ENCODE measurements at places on chromosomes 7 and 10. TPM values are rescaled to one million over a fixed set of nuclear protein-coding genes. Genes with fewer than 3 reads are reported as not detected.

DNA sequence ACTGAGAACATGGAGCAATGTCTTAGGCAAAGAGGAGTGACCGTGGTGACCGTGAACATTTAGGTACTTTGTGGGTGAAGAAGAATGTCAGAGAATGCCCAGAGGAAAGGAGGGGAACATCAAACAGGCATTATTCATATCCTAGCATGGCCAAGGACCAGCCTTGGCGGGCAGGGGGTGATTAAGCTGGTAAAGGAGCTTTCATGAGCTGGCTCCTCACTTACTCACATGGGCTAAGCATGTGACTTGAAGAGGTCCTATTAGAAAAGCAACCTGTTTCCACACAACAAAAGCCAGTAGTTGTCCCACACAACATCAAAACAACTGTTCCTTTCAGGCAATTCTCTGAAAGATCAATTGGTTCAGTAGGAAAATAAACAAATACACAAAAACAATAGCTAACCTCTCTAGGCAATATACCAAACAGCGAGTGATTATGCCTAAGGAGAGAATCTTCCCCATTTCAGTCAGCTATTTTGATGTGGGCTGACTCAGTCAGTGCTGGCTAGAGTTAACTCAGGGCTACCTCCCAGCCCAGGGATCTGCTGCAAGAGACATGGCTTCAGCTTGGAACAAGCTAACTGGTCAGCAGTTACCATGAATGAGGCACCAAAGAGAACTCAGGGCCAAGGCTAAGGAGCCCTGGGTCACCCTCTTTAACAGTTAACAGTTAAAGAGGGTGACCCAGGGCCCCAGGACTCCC, 283.5 kb downstream of the ARHGAP12 start:
- no peak overlapping the region for H3K27ac ChIP-seq
- H3K36me3 ChIP-seq: no peaks in the 10 kb centered on the region
- no peak overlapping the region for H3K4me3 ChIP-seq
- no peak for DNase-seq
- H3K4me1 ChIP-seq: no peaks in the 10 kb centered on the region
- H3K27me3 ChIP-seq: peaks cover 15% of the 10 kb centered on the region

- H3K27me3 ChIP-seq: no peaks in the 10 kb centered on the region
- H3K4me3 ChIP-seq: no peak overlapping the region
- no peaks in the 10 kb centered on the region for H3K4me1 ChIP-seq
- DNase-seq: no peak
- no peaks in the 10 kb centered on the region for H3K36me3 ChIP-seq
- H3K27ac ChIP-seq: no peak overlapping the region
Measured at GRCh38 chr10:29026065-29026797, 262.6 kb upstream of the LYZL1 start.

The TRIM50 gene
- not detected for total RNA-seq

DNA sequence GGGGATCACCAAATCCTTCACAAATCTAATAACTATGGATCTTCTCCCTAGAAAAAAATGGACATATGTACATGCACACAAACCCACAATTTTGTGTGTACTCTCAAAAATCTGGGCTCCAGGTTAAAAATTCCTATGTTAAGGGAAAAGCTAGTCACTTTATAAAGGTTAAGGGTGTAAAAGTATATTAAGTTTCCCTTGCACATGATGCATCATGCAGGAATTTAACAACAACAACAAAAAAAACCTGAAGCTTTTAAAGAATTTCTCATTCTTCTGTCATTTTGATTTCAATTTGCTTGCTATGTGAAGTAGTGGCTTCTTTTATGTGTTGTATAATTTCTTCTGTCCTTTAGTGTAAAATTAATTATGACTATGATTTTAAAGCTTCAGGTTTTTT, 123.7 kb downstream of the CNOT4 start:
- no peak overlapping the region for H3K4me3 ChIP-seq
- no peaks in the 10 kb centered on the region for H3K27me3 ChIP-seq
- peaks cover 2% of the 10 kb centered on the region for H3K4me1 ChIP-seq

DNA sequence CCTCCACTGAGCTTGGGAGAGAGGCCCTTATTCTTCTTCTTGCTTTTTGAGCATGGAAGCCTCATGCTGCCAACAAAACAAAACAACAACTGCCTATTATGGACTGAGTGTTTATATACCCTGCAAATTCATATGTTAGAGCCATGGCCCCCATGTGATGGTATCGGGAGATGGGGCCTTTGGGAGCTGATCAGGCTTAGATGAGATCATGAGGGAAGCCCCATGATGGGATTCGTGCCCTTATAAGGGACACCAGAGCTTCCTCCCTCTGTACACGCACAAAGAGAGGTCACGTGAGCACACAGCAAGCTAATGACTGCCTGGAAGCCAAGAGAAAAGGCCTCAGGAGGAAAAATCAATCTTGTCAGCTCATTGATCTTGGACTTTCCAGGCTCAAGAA, 235.0 kb downstream of the FANK1 start:
- no peak for DNase-seq
- no peaks in the 10 kb centered on the region for H3K36me3 ChIP-seq
- H3K27ac ChIP-seq: no peak overlapping the region

- H3K36me3 ChIP-seq: peaks cover 40% of the 10 kb centered on the region
- H3K4me3 ChIP-seq: no peak overlapping the region
- peaks cover 43% of the 10 kb centered on the region for H3K4me1 ChIP-seq
- DNase-seq: no peak
- peaks cover 4% of the 10 kb centered on the region for H3K27me3 ChIP-seq
Measured at GRCh38 chr7:157476654-157477549, 140.1 kb downstream of the DNAJB6 start.

- no peaks in the 10 kb centered on the region for H3K36me3 ChIP-seq
- DNase-seq: no peak
- H3K4me3 ChIP-seq: no peak overlapping the region
- H3K27ac ChIP-seq: no peak overlapping the region
Measured at GRCh38 chr10:1343176-1343575, 287.0 kb downstream of the WDR37 start.

DNA sequence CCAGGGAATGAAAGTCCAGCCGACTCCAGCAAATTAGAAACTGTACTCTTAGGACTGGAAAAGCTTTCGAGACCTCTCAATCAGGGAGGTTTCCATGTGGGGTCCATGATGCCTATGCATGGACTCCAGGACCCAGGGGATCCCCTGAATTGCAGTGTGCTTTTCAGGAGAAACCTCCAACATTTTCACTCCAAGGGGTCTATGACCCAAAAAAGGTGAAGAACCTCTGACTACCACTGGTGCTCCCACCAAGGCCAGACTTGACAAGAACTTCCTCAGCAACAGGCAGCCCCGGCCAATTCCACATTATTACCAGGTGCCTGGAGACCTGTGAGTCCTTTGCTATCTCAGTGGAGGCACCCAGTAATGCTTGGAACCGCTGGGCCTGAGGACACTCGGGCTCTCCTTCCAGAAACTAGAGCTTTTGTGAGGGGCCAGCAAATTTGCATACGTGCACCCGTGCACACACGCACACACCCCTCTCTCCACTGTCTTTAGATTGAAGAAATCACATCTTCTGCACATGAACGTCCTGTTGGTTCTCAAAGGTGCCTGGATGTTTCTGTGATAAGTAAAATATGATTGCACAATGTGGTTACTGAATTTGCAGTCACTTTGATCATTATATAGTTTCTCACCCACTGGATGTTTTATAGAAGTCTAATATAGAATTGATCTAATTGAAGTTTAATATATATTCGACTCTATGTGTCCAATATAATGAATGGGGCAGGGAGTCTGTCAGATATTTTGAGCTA, 54.7 kb downstream of the SYPL1 start:
- no peak overlapping the region for H3K27ac ChIP-seq
- H3K4me3 ChIP-seq: no peak overlapping the region
- H3K27me3 ChIP-seq: peaks cover 9% of the 10 kb centered on the region
- no peak for DNase-seq

The OGDHL gene
- not detected for total RNA-seq

GRCh38 chr7:141263983-141264382, 190.1 kb downstream of the TMEM178B start:
- no peak overlapping the region for H3K4me3 ChIP-seq
- peaks cover 7% of the 10 kb centered on the region for H3K27me3 ChIP-seq
- H3K4me1 ChIP-seq: peaks cover 21% of the 10 kb centered on the region
- no peak overlapping the region for H3K27ac ChIP-seq

- H3K27me3 ChIP-seq: no peaks in the 10 kb centered on the region
- DNase-seq: no peak
- H3K36me3 ChIP-seq: no peaks in the 10 kb centered on the region
- no peak overlapping the region for H3K4me3 ChIP-seq
- H3K27ac ChIP-seq: no peak overlapping the region
Measured at GRCh38 chr10:82319562-82319961, 444.6 kb downstream of the NRG3 start.

- DNase-seq: no peak
- H3K36me3 ChIP-seq: no peaks in the 10 kb centered on the region
- H3K27ac ChIP-seq: no peak overlapping the region
Measured at GRCh38 chr10:35638101-35638500, 4.0 kb downstream of the FZD8 start.

DNA sequence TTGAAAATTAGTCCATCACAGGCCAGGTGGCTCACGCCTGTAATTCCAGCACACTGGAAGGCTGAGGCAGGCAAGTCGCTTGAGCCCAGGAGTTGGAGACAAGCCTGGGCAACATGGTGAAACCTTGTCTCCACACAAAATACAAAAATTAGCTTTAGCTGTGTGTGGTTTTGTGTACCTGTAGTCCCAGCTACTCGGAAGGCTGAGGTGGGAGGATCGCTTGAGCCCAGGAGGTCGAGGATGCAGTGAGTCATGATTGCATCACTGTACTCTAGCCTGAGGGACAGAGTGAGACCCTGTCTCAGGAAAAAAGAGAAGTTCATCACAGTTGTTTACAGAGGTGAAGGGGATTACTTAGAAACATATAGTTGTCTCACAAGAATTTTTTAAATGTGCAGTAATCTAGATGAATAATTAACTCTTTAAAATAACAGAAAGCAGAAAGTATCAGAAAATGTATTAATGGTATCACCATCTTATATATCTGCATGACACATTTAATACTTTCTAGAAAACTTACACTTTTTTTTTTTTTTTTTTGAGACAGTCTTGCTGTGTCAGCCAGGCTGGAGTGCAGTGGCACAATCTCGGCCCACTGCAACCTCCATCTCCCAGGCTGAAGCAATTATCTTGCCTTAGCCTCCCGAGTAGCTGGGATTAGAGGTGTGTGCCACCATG, 8.9 kb downstream of the LCOR start:
- H3K36me3 ChIP-seq: peaks cover 10% of the 10 kb centered on the region
- DNase-seq: no peak
- peaks cover 28% of the 10 kb centered on the region for H3K4me1 ChIP-seq
- no peak overlapping the region for H3K4me3 ChIP-seq
- no peaks in the 10 kb centered on the region for H3K27me3 ChIP-seq

DNA sequence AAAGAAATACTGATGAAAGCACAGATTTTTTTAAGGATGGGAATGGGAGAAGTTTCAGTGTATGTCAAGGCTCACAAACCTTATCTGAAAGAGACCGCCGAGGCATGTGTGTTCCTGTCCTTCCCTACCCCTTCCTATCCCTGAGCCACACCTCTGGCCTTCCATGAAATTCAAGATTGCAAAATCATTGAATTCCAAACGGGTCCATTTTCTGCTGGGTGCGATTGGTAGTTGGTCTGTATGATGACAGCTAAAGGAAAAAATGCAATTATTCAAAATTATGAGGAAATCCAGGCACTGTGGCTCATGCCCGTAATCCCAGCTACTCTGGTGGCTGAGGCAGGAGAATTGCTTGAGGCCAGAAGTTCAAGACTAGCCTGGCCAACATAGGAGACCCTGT, 170.1 kb downstream of the ARHGAP12 start:
- no peak overlapping the region for H3K4me3 ChIP-seq
- no peaks in the 10 kb centered on the region for H3K27me3 ChIP-seq
- peaks cover 15% of the 10 kb centered on the region for H3K4me1 ChIP-seq
- no peak overlapping the region for H3K27ac ChIP-seq
- peaks cover 3% of the 10 kb centered on the region for H3K36me3 ChIP-seq

- no peaks in the 10 kb centered on the region for H3K4me1 ChIP-seq
- no peak overlapping the region for H3K27ac ChIP-seq
- DNase-seq: no peak
- H3K36me3 ChIP-seq: no peaks in the 10 kb centered on the region
Measured at GRCh38 chr10:51121861-51122260, 47.6 kb downstream of the PRKG1 start.

DNA sequence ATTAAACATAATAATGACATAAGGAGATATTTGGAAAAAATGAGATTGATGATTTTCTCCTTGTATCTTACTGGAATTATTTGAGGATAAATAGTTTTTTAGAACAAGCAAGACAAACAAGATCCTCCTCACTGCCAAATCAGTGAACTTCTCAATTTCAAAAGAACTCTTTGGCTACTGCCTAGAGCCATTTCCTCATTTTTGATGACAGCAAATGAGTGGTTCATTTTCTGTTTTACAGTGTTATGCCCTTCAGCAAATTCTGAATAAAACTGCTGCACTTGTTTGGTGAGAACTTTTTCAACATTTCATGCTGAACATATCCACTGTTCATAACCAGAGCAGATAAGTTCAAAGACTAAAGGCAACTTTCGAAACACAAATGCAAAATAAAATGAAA, 42.5 kb upstream of the AHR start:
- no peak overlapping the region for H3K4me3 ChIP-seq
- H3K4me1 ChIP-seq: peaks cover 9% of the 10 kb centered on the region
- H3K36me3 ChIP-seq: peaks cover 8% of the 10 kb centered on the region

GRCh38 chr7:110399421-110399820, 691.5 kb upstream of the LRRN3 start:
- no peaks in the 10 kb centered on the region for H3K27me3 ChIP-seq
- no peaks in the 10 kb centered on the region for H3K36me3 ChIP-seq
- H3K27ac ChIP-seq: no peak overlapping the region
- no peaks in the 10 kb centered on the region for H3K4me1 ChIP-seq
- H3K4me3 ChIP-seq: no peak overlapping the region
- DNase-seq: no peak

DNA sequence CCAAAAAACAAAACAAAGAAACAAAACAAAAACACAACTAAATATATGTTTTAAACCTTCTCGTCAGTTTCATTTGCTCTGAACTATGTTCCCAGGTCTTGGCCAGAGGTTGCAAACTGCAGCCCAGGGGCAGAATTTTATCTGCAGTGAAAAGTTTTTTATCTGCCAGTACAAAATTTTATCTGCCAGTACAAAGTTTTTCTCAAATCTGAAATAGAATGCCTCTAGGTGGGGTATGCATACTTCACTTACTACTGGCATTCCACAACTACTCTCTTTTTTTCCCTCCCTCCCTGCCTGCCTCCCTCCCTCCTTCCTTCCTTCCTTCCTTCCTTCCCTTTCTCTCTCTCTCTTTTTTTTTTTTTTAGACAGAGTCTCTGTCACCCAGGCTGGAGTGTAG, 9.4 kb upstream of the CLDN3 start:
- no peak overlapping the region for H3K4me3 ChIP-seq
- H3K27ac ChIP-seq: no peak overlapping the region
- H3K4me1 ChIP-seq: peaks cover 4% of the 10 kb centered on the region
- no peaks in the 10 kb centered on the region for H3K36me3 ChIP-seq
- DNase-seq: no peak

The LLCFC1 gene
- total RNA-seq: not detected

GRCh38 chr7:15554744-15555143, 7.1 kb downstream of the AGMO start:
- DNase-seq: no peak
- no peak overlapping the region for H3K27ac ChIP-seq
- H3K4me1 ChIP-seq: no peaks in the 10 kb centered on the region
- H3K27me3 ChIP-seq: no peaks in the 10 kb centered on the region
- H3K36me3 ChIP-seq: no peaks in the 10 kb centered on the region

The TAS2R3 gene
- 0.73 TPM for total RNA-seq

The HOXA13 gene
- not detected for total RNA-seq

The ZNF467 gene
- total RNA-seq: 0.25 TPM

The PLAC9 gene
- total RNA-seq: not detected

Data from activated CD4-positive, alpha-beta memory T cell treated with anti-CD3 and anti-CD28 coated beads, Interleukin-2, amount 10 ng/mL, durations not matched to agents 7 days and 5 days (primary cell).